ENCODE measurements at places on chromosomes 6 and 20. TPM values are rescaled to one million over a fixed set of nuclear protein-coding genes. Genes with fewer than 3 reads are reported as not detected.

DNA sequence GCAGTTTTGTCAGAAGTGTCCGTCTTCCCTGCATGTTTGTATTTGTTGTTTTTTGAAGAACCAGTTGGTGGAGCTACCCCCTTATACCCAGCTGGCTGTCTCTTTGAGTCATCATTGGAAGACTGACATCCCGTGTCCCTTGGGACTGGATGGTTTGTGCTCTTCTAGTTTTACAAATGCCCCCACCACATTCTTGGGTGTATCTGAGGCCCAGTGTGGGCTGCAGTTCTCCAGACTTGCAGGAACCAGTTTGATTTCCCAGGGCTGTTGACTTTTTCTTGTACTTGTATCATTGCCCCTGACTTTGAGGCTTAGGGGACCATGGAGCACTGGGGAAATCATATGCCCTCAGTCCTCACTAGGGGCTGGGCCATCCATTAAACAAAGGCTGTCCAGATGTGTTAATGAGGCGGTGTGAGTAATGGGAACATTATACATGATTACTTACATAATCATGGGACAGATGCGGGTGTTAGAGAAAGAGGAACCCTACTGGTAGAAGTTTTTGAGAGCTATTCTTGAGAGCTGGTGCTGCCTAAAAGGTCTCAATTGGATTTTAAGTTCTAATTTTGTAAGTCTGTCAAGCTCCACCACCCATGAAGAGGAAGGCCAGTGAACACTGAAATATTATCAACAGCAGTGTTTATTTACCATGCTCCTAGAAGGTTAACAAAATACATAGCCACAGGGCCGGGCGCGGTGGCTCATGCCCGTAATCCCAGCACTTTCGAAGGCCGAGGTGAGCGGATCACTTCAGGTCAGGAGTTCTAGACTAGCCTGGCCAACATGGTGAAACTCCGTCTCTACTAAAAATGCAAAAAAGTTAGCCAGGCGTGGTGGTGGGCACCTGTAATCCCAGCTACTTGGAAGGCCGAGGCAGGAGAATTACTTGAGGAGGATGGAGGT is 8.5 kb downstream of the JARID2 start:
- DNase-seq = peak; percentile 82

GRCh38 chr6:136508725-136509392 is 41.4 kb downstream of the MAP7 start:
- no peak for DNase-seq

DNA sequence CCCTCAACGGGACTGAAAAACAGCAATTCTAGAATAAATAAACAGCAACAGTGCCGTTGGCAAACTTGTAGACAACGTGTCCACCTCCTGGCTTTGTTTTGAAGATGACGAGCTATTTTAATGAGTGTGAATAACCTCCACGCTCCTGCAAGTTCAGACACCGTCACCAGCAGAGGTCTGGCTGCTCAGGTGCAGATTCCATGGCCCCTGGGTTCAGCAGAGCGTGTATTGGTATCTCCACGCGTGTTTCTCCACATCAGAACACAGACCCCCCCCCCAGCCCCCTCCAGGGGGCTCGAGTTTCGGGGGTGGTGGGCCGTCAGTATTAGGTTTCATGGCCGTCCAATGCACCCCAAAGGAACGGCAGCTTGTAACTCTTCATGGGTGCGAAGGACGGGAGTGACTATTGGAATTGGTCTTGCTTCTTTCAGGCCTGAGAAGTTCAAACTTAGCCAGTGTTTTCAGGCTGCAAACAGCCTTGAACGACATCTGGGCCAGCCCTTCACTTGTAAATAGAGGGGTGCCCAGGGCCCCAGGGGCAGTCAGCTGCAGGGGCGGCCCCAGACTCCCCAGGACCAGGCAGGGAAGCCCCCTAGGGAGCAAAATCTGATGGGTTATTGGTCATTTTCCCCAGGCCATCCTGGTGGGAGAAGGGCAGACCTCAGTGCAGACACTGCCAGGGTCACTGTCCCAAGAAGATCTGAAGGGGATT is 308.6 kb downstream of the TAF4 start:
- DNase-seq = no peak

GINS1 gene
- total RNA-seq = 33.8 TPM

TRIM10 gene
- total RNA-seq = not detected

CST4 gene
- not detected for total RNA-seq
